ENCODE measurements at places on chromosomes 6 and 20.

GRCh38 chr6:56047931-56048540, 172.6 kb upstream of the BMP5 start:
- DNase-seq: no peak

DNA sequence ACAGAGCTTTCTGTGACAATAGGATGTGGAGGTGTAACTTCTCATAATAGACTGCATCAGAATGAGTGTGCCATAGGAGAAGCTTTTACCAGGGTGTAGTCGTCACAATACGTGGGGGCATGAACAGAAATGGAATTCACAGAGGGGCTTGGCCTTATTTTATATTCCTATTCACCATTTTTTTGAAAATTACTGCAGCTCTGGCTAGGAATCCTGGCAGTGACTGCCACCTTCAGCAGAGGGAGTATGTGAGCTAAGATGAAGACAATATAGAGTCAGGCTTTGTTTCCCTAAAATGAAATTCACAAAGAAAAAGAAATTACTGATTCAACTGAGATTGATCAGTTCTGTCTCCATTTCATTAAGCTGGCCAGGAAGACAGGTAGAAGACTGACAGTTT, 13.9 kb downstream of the TOMM6 start:
- no peak for DNase-seq

DNA sequence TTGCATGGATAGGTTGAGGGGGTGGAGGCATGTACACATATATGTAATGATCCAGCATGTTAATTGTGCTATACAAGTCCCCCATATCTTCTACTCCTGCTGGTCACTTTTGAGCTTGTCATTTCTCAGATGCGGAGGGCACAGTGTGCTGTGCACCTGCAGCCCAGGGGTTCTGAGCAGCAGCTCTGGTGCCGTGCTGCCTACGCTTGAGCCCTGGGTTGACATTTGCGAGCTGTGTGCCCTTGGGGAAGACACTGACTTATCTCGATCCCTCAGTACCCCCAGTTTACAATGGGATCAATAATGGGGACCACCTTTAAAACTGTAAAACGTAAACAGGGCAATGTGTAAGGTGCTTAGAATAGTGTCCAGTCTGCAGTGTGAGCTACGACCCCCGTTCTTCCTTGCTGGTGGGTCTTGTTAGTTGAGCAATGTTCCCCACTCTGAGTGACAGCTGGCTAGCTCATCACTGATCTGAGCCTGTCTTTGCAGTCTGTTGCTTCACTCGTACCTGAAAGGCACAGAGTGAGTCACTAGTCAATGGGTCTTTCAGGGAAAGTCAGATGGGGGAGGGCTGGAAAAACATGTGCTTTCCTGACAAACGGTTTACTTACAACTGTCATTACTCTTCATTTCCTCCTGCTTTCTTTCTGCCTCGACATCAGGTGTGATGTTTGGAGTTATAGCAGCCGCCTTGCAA, 91.7 kb downstream of the SLC2A10 start:
- DNase-seq: no peak

DNA sequence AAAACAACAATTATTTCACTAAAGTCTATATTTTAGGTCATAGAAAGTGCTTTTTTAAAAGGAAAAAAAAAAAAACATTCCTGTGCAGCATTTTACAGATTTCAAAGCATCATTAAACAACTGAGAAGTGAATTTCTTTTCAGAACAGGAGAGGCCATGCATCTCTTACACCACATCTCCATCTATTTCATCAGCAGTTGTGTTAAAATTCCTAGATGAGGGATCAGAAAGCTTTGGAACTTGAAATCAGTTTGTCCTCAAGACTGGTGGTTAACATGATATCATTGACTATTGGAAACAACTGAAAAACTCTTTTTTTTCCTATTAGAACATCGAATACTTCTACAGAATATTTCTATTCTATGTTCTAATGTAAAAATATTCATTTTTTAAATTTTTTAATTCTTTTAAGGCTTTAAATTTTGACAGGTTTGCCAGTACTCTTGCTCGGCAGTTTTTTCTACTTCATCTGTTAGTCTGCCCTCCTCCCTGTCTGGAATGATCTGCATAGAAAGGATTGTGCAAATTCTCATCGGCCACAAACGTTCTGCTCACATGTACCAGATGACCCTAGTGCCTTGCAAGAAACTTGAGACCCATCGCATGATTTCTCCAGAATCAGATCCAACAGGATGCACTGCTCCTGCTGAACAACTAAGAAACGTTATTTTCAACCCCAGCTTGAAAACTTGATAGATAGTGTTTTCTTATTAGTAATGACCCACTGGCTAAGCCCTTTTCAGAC, 411.0 kb upstream of the AGPAT4 start:
- peak; percentile 5 for DNase-seq

GRCh38 chr6:20939161-20939775, 405.0 kb downstream of the CDKAL1 start:
- DNase-seq: no peak

DNA sequence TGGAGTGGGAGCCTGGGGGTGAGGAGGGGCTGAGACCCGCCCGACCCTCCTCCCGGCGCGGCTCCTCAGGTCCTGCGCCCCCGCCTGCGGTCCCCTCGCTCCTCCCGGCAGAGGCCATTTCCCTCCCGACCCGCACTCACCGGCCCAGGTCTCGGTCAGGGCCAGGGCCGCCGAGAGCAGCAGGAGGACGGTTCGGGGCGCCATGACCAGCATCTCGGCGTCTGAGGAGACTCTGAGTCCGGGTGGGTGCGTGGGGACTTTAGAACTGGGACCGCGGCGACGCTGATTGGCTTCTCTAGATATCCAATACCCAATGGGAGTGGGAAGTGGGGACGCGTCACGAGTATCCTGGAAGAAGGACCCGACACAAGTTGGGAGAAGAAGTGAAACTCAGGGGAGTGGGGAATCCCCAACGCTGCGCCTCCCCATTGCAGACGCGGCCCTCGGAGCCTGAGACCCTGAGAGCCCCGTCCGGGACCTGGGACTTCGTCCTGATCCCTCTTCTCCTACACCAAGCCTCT, at the start of gene HLA-B:
HLA-B (minus strand) TSS at position 234 of the 521 bp plus-strand sequence; CDS start at position 213, 21 bp downstream.
- peak; percentile 76 for DNase-seq

All from AG09309 (cell line).